ENCODE measurements at places on chromosomes 5 and 9. TPM values are rescaled to one million over a fixed set of nuclear protein-coding genes. Genes with fewer than 3 reads are reported as not detected.
A peak's percentile ranks its signal among the peaks of the same experiment; 100 is the strongest.

The PCDHGB1 gene
- 6.7 TPM for total RNA-seq

The TMC1 gene
- total RNA-seq = not detected

- DNase-seq = no peak
These were observed 77.0 kb downstream of the C5orf15 start for GRCh38 chr5:133891390-133891789.

- DNase-seq = no peak
These were observed 95.6 kb downstream of the ESM1 start for GRCh38 chr5:54889826-54890225.

GRCh38 chr5:73321757-73322436, 126.7 kb downstream of the FOXD1 start:
- no peak for DNase-seq

The ACTBL2 gene
- total RNA-seq = not detected

- DNase-seq = no peak
These were observed 6.1 kb upstream of the PCDHA11 start for GRCh38 chr5:140862441-140863295.

DNA sequence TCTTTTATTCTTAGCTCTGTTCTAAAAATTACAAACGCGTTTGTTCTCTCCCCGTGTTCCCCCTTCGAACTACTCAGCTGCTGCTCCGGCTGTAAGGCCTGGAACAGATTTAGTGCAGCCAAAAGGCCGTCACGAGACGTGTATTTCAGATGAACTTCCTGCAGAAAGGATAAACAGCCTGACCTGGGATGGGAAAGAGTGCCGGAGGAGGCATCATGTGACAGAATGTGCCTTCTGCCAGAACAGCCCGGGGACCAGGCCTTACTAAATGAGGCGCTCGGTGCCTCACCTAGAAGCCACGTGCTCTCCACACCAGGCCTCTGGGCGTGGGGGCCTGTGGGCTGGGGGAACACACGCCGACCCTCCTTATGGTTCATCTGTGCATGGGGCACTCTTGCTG, 94.7 kb downstream of the PPARGC1B start:
- DNase-seq = peak; percentile 67

GRCh38 chr5:131462454-131462853, 172.6 kb downstream of the RAPGEF6 start:
- no peak for DNase-seq

- DNase-seq = no peak
These were observed 14.3 kb downstream of the ACSL6 start for GRCh38 chr5:131997026-131997726.

GRCh38 chr5:9690751-9691150, 60.6 kb upstream of the TAS2R1 start:
- no peak for DNase-seq

DNA sequence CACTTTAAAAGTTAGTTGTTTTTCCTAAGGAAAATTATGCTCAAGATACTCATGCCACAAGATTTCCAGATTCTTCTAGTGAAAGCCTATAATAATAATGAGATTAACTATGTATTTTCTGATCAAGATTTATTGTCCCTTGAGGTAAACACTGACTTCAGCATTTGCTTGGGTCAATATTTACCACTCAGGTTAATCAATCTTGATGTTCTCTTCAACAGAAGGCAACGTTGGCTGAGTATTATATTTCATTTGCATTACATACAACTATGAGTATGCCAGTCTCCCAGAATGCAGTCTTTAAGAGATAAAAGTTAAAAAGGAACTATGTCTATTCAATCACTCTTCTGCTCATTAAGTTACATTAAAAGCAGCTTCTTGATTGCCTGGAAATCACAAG, 115.6 kb downstream of the GPR21 start:
- no peak for DNase-seq

- no peak for DNase-seq
These were observed 108.2 kb downstream of the AUH start for GRCh38 chr9:91253488-91253887.

DNA sequence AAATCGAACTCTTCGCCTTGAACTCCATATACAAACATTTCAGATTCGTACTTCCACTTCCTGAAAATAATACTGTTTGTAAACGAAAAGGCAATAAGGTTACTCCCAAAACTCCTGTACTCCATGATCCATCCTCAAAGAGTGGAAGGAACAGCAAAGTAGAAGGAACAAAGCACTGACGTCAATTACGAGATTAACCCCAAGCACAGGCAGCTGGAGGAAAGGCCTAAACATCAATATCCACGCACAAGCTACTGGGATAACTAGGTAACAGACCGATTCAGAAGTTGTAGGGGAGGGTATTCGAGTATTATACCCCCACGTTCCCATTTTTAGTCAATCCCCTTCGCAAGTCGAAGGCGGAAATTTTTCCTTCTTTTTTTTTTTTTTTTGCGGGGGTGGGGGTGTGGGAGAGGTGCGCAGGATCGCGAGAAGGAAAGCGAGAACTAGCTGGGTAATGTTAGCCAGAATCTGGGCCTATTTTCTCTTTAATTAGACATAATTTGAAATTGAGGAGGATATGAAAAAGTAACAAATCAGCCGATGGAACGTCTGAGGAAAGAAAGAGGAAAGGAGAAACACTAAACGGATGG, 909 bp downstream of the AFF4 start:
- no peak for DNase-seq

The CDH9 gene
- total RNA-seq = not detected

- no peak for DNase-seq
These were observed 26.7 kb downstream of the CLTA start for GRCh38 chr9:36217256-36217968.

- DNase-seq = no peak
These were observed 94.2 kb downstream of the AGTPBP1 start for GRCh38 chr9:85647571-85647970.

GRCh38 chr9:129102791-129103594, 7.6 kb downstream of the CRAT start:
- peak; percentile 34 for DNase-seq

DNA sequence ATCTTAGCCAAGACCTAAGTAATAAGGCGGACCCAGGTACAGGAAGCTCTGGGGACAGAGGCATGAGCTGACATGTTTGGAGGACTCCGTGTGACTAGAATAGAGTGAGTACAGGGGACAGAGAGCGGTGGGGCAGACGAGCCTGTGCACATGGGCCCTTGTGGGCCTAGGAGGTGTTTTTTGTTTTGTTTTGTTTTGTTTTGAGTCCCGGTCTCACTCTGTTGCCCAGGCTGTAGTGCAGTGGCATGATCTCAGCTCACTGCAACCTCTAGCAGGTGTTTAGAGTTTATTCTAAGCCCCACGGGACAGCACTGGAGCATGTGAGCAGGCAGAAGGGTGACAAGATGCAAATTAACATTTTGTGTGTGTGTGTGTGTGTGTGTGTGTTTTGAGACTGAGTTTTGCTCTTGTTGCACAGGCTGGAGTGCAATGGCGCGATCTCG, 3.1 kb upstream of the EEIG1 start:
- DNase-seq = no peak

- no peak for DNase-seq
These were observed 71.2 kb upstream of the CNTLN start for GRCh38 chr9:17063535-17064135.

The PAXX gene
- 26.9 TPM for total RNA-seq

GRCh38 chr9:137316012-137316981, 14.2 kb upstream of the NRARP start:
- DNase-seq = peak; percentile 64

DNA sequence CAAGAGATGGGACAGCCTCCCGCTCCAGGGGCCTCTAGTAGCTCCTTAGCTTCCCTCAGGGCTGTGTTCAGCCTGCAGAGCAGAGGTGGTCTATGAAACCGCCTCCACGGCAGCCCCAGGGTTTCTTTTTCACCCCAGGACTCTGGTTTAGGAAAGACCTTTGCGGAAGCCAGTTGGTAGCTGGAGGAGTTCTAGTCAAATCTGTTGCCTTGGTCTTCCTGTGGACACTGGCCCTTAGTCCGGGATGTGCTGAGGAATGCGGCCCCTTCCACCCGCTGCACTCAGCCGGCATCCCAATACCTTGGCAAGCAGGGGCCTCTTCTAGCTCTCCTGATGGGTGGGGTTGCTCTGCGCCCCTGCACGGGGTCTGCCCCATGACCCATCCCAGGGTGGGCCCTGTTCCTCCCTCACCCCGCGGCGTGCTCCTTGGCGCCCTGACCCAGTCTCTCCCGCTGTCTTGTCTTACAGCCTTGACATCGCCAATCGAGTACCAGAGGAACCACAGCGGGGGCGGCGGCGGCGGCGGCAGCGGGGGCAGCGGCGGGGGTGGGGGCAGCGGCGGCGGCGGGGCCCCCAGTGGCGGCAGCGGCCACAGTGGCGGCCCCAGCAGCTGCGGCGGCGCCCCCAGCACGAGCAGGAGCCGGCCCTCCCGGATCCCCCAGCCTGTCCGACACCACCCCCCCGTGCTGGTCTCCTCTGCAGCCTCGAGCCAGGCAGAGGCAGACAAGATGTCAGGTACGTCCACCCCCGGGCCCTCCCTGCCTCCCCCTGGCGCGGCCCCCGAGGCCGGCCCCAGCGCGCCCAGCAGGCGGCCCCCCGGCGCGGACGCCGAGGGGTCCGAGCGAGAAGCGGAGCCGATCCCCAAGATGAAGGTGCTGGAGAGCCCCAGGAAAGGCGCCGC, 94.3 kb upstream of the OTULINL start:
- DNase-seq = no peak

The GADD45G gene
- total RNA-seq = 47.6 TPM

DNA sequence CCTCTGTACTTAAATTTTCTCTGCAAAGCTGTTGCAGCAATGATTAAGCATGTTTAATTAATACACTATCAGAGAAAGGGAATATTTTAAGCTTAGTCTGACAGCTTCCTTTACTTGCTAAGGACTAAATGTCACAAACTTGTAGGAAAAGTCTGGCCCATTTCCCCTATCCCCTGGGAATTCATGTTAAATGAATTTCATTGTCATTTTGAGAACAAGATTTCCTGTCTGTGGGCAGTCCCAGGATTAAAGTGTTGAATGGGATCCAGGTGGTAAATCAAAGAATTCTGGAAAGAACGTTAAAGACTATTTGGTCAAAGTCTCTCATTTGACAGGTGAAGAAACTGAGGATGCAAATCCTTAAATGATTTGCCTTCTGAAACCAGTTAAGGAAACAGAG, 214.8 kb downstream of the MPDZ start:
- no peak for DNase-seq

DNA sequence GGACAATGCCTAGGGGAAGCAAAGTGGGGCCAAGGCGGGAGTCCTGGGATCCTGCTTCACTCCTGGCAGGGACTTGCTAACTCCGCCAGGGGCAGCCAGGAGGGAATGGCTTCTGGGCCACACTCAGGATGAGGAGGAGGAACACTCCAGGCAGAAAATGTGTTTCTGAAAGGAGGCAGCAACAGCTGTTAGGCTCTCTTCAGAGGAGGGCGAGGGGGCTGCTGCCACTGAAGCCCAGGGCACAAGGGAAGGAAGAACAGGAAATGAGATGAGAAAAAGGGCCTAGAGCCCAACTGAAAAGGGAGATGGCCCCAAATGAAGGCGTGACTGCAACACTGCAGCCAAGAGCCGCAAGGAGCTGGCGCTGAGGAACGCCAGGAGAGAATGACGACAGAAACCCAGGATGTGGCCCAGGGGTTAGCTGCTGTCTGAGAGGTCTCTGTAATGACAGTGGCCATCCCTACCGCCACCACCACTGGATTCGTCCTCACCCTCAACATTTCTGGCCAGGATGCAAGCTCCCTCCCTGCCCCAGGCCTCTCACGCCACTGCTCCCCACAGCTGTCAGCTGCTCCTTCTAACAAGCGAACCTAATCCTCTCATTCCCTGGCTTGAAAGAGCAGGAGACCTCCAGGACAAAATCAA, 15.8 kb downstream of the PSMB7 start:
- no peak for DNase-seq

The FAM221B gene
- total RNA-seq = not detected

Data from Right ventricle myocardium inferior (tissue), 1 donor.